AG08396 (cell line): ENCODE measurements at places on chromosomes 5 and 9.
A peak's percentile ranks its signal among the peaks of the same experiment; 100 is the strongest.

DNA sequence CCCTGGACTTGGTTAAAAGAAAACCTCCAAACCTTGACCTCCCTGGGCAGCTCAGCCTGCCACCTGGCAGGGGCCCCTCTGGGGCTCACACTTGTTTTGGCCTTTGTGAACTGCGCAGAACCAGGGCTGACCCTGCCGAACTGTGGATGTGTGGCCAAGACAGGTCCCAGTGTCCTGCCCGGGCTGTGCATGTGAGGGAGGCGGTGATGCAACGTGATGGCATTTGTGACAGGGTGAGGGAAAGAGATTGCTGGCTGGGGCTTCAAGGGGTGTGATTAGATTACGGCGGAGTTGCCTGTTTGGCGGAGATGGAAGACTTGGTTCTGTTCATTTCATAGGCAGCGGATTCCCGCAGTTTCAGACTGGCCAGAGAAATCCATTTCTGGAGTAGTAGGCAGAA is 30.4 kb upstream of the NKX2-5 start:
- no peak for DNase-seq

- DNase-seq: no peak
These were observed 114.1 kb downstream of the MLLT3 start for GRCh38 chr9:20508242-20508641.

- DNase-seq: no peak
These were observed 15.0 kb downstream of the ZSWIM6 start for GRCh38 chr5:61347080-61347479.

GRCh38 chr9:35972093-35972492 is 14.1 kb upstream of the OR2S2 start:
- no peak for DNase-seq

DNA sequence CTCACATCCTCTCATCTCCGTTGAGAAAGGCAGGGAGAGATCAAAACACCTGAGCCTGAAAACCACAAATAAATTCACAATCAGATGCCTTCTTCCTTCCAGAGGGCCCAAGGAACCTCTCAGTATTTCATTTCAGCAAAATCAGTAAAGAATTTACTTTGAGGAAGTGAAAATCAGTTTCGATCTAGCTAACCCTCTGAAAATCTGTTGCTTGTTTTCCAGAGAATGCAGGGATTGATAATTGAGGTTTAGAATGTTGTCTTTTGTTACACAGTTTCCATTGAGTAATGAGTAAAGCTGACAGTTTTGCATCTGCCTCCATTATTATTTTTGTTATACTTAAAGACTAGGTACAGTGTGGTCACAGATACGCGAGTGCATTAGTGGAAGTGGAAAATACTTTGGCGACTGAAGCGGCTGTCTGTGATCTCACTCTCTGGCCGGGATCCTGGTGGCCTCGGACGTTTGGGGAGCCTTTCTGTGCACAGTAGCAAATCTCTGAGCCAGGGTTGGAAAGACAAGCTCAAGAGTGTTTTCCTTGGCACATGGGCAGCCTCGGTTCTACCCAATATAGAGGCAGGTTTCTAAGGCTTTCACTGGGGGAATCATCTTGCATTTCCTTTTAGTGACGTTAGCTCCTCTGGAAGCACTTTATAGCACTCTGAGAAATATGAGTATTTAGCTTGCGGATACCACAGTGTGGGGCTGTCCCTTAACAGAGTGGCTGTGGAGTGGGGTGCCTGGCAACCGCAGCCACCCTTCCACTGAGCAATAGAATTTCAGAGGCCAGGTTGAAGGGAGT is 32.2 kb upstream of the ANGPTL2 start:
- peak; percentile 36 for DNase-seq

- no peak for DNase-seq
These were observed 27.3 kb upstream of the CREBRF start for GRCh38 chr5:173028811-173029327.

- no peak for DNase-seq
These were observed 281.2 kb upstream of the RGMB start for GRCh38 chr5:98492258-98492657.

DNA sequence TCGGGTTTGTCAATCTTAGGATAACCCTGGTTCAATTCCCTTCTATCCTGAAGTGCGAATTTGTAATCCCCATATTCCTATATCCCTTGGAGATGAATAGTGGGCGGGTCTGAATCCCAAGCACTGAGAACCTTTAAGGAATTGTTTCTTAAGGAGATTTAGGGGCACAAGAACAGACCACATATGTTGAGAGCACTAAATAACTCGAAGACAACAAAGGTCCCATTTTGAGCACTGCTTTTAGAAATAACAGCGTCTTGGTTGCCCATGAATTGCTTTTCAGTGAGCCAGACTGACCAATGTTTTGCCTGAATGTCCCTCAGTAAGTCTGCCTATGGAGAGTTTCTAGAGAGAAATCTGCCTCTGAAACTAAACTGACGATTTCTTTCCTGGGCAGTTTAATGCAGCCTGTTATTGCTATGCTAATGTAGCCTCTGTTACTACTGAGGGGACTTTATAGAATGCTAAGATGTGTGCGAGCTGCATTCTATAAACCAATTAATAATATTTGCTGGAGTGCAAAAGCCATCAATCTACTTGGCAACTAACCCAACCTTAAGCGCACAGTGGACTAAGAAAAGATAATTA is 445.0 kb upstream of the DMAC1 start:
- no peak for DNase-seq

- DNase-seq: no peak
These were observed 32.9 kb upstream of the JADE2 start for GRCh38 chr5:134492568-134492967.

DNA sequence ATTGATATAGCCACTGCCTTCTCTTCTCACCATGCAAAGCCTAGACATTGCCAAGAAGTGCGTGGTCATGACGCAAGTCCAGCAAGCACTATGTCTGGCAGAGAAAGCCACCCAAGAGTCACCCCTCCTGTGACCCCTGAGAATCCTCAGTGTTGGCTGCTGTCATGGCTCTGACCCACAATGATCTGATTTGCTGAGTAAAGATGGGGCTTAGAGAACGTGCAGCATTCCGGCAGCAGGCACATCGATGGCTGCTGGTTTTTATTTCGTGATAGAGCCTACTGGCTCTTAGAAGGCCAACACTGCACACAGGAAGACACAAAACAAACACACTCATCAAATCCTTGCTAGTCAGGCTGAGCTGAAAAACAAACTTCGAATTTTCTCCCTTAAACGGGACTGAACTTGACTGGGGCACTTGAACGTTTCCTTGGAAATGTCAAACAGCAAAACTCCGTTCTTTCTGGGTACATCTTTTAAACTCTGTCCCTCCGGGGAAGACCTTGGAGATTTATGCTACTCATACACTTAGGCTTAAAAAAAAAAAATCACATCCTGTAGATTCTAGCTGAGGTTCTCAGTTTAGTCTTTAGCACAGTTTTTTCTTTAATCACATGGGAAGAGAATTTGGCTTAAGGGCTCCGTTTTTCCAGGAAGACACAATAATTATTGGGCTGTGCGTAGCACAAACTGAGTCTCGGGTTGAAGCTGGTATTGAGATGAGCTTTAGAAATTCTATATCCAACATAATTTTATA is 88.2 kb upstream of the BASP1 start:
- DNase-seq: peak; percentile 29

- DNase-seq: no peak
These were observed 304.7 kb downstream of the GABRG2 start for GRCh38 chr5:162372256-162372655.

- DNase-seq: no peak
These were observed 86.4 kb downstream of the NR3C1 start for GRCh38 chr5:143316844-143317631.

GRCh38 chr5:149341876-149342275 is 3.4 kb upstream of the GRPEL2 start:
- no peak for DNase-seq

GRCh38 chr9:123238365-123238764 is 30.0 kb downstream of the STRBP start:
- DNase-seq: no peak

- no peak for DNase-seq
These were observed 84.0 kb downstream of the GNAQ start for GRCh38 chr9:77947651-77948050.

GRCh38 chr5:52709167-52709925 is 78.4 kb upstream of the ITGA1 start:
- DNase-seq: no peak

DNA sequence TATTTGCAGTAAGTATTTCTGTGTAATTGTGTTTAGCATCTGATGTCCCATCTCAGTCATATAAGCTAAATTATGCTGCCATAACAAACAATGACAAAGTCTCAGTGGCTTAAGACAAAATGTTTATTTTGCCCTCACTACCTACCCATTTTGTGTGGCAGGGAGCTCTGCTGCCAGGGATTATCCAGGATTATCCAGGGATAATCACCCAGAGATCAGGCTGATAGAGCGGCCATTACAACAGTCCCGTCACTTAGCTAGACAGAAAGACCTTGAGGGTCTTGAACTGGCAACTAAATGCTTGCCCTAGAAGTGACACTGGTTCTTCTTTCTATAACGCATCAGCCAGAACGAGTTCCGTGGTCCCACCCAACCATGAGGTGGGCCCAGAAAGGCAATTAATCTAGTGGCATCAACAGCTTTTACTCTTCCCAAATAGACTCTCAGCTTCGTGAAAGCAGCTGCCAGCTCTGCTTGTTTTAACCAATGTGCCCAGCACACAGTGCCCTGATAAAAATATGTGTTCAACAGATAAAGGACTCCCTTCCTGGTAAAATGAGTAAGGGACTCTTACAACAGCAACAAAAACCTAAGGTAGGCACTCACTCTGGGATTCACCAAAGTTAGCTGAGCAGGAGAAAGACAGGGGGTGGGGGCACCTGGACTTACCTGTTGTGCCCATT is 22.8 kb downstream of the CCDC69 start:
- no peak for DNase-seq
